ENCODE measurements at places on chromosomes 16 and 17.

GRCh38 chr16:11175787-11176341, 80.1 kb downstream of the SOCS1 start:
- no peak for DNase-seq

DNA sequence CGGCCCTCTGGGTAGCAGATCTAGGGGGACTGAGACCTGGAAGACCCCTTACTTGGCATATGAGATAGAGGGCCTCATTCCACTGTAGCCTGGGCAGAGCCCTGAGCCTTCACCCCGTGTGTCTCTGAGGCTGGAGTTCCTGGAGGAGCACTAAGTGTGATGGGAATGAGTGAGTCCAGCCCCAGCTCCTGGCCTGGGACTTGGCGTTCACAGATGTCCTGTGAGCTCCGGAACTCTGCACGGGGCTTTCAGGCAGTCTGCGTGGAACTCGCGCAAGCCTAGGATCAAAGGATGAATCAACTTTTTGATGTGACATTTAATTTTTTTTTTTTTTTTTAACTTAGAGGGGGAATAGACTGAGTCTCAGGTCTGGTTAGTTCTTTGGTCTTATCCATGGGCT, 1.8 kb downstream of the NKD1 start:
- no peak for DNase-seq

DNA sequence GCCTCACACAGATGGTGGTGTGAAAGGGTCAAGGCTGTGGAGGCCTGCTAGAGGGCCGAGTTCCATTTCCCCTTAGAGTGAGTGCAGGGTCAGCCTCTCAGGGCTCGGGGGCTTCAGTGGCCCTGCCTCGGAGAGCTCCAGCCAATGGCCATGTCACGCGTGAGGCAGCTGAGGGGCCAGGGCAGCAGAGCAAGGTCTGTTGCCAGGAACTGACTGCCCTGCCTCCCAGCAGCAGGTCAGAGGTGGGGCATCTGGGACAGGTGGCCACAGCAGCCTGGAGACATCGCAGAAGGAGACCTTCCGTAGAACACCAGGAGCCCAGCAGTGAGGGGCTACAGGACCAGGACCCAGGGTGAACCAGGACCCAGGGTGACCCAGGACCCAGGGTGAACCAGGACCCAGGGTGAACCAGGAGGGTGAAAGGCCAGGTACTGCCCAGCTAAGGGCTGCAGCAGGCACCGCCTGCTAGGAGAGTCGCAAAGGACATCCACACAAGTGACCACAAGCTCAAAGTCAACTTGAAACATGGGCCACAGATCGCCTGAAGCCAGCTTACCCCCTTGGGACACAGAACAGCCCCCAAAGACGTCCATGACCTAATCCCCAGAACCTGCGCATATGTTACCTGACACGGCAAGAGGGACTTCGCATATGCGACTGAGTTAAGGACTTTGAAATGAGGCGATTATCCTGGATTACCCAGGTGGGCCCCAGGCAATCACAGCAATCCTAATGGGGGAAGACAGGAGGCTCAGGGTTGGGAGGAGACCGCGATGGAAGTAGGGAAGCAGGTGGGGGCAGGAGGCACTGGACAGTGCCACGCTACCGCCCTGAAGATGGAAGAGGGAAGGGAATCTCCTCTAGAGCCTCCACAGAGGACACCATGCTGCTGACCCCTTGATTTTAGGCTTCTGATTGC, 4.8 kb upstream of the MEAK7 start:
- no peak for DNase-seq

DNA sequence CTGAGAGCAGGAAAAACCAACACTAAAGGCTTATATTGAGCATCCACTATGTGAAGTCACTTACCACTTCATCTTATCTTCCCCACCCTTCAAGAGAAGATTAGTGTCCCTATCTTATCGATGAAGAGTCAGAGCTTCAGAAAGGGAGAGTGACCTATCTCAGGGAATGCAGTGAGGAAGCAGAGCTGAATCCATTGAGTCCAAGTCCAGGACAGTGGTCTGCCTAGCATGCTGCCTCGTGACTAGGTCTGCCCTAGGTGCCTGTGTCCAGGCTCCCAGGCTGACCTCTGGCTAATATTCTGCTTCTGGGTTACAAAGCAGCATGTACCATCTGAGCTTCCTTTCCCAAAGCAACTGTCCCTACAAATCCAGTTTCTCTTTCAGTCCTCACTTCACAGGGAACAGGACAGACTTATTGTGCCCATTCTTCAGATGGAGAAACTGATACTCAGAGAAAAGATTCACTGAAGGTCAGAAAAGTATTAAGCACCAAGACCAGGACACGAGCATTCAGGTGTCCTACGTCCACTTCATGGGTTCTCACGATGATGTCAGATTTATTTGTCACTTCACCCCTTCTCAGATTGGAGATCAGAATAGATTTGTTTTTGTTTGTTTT, 13.3 kb upstream of the FZD2 start:
- DNase-seq = no peak

DNA sequence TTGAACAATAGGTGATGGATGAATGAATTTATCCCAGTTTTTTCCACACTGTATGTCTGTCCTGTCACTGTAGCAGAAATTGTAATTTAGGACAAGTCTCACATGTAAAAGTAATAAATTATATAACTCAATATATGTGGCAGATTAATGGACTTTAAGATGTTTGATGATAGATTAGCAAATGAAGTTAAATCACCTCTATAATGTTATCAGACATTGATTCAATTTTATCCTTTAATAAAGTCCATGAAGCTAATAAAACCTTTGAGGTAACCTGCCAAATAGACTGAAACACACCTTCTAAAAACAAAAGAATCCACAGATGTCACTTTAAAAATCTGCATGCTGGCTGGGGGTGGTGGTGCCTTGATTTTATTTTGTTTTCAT, 83.3 kb upstream of the CORO6 start:
- no peak for DNase-seq

DNA sequence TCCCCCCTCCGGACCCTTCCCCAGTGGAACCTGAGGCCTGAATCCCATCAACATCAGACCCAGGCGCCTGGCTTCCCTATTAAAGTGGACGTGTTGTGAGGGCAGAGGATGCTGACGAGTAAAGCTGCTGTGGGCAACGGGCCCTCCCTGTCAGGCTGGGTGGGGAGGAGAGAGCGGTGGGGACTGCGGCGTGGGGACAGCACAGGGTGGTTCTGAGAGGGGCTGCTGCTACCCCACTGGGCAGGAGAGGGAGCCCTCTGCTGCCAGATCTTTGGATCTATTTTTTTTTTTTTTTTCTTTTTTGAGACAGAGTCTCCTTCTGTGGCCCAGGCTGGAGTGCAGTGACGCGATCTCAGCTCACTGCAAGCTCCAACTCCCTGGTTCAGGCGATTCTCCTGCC, 5.9 kb downstream of the CA5A start:
- no peak for DNase-seq
